ENCODE measurements at places on chromosomes 2 and 18.

- no peak overlapping the region for H3K4me3 ChIP-seq
- no peaks in the 10 kb centered on the region for H3K4me1 ChIP-seq
- H3K27me3 ChIP-seq: no peaks in the 10 kb centered on the region
Measured at GRCh38 chr2:192053921-192054320, 140.8 kb downstream of the TMEFF2 start.

GRCh38 chr18:679516-679915 is 22.1 kb downstream of the TYMS start:
- no peaks in the 10 kb centered on the region for H3K27me3 ChIP-seq
- H3K27ac ChIP-seq: no peak overlapping the region
- no peak overlapping the region for H3K4me3 ChIP-seq
- no peaks in the 10 kb centered on the region for H3K4me1 ChIP-seq

- H3K4me3 ChIP-seq: no peak overlapping the region
- H3K36me3 ChIP-seq: no peaks in the 10 kb centered on the region
- no peaks in the 10 kb centered on the region for H3K27me3 ChIP-seq
- no peak overlapping the region for H3K27ac ChIP-seq
- no peaks in the 10 kb centered on the region for H3K4me1 ChIP-seq
Measured at GRCh38 chr2:52594026-52594425, 1173.6 kb upstream of the CHAC2 start.

DNA sequence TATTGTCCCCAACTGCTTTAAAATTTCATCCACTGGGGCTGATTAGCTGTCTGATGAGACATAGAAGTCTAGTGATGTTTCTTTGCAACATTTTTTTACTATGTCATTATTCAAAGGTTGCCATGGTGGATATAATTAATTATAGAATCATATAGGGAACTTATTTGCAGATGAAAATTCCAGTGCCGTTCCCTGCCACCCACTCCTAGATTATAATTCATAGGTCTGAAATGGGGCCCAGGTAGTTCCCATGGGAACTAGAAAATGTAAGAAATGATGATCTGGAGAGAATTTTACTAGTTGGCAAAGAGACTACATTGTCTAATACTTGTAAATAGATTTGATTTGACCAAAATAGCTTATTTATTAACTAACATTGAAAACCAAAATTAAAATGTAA is 1496.5 kb upstream of the NXPH2 start:
- no peaks in the 10 kb centered on the region for H3K4me1 ChIP-seq
- H3K27me3 ChIP-seq: no peaks in the 10 kb centered on the region

DNA sequence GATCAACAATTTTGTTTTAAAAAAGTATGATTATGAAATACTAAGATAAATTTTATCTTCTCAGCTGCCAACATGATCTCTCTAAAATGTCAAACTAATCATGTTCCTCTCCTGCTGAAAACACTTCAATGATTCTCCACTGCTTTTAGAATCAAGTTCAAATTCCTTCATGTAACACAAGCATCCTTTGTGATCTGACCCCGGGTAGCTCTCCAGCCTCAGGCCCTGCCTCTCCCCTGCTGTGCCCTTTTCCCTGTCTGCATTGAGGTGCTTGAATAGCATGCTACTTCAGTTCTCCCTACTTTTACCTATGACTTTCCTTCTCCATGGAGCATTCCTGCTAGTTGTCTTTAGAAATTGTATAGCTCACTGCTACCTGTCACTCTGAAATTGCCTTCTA is 274.8 kb downstream of the PDE11A start:
- H3K36me3 ChIP-seq: no peaks in the 10 kb centered on the region
- H3K4me1 ChIP-seq: no peaks in the 10 kb centered on the region
- no peaks in the 10 kb centered on the region for H3K27me3 ChIP-seq
- H3K27ac ChIP-seq: no peak overlapping the region
- no peak overlapping the region for H3K4me3 ChIP-seq
- no peak for DNase-seq

- H3K4me3 ChIP-seq: no peak overlapping the region
- H3K4me1 ChIP-seq: no peaks in the 10 kb centered on the region
- no peaks in the 10 kb centered on the region for H3K27me3 ChIP-seq
- peaks cover 22% of the 10 kb centered on the region for H3K36me3 ChIP-seq
Measured at GRCh38 chr2:73839653-73840411, 11.1 kb downstream of the STAMBP start.

DNA sequence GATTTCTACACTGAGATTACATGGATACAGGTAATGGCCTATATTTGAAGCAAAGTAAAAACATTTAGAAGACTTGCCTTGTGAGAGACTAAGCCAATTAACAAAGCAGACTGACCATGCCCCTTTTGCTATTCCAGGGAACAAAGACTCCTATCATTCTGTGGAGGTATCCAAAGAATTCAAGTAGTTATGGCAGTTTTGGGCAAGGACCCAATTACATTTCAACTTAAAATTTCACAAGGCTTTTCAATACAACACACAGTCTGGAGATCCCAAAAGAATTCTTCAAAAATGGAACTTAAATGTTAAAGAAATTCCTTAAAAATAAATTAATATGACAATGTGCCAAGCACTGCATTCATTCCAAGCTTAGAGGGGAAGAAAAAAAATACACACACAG is 109.2 kb upstream of the CHRNA1 start:
- no peak for DNase-seq
- H3K27ac ChIP-seq: no peak overlapping the region
- H3K27me3 ChIP-seq: no peaks in the 10 kb centered on the region
- no peaks in the 10 kb centered on the region for H3K36me3 ChIP-seq
- no peak overlapping the region for H3K4me3 ChIP-seq
- no peaks in the 10 kb centered on the region for H3K4me1 ChIP-seq

- no peak overlapping the region for H3K4me3 ChIP-seq
- no peak for DNase-seq
- H3K27me3 ChIP-seq: no peaks in the 10 kb centered on the region
- no peaks in the 10 kb centered on the region for H3K4me1 ChIP-seq
Measured at GRCh38 chr2:157291018-157291417, 33.5 kb downstream of the GALNT5 start.

DNA sequence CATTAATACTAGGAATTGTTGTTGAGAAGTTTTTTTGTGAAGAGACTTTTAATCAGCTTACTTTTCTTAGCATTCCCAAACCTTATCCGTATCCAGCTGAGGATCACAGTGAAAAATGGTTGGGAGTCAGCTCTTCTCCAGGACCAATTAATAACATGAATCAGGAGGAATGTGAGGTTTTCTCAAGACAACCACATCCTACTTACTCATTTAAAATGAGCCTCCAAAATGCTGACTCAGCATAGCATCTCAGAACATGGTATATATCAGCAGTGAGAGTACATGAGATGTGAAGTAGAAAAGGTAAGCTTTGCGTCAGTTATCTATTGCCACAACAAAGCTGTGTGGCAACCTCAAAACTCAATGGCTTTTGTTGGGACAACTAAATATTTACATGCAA is 140.3 kb downstream of the NRP2 start:
- H3K36me3 ChIP-seq: no peaks in the 10 kb centered on the region
- H3K27ac ChIP-seq: no peak overlapping the region
- peaks cover under 1% of the 10 kb centered on the region for H3K4me1 ChIP-seq
- DNase-seq: no peak

- H3K4me1 ChIP-seq: no peaks in the 10 kb centered on the region
- H3K27ac ChIP-seq: no peak overlapping the region
- H3K27me3 ChIP-seq: no peaks in the 10 kb centered on the region
- no peaks in the 10 kb centered on the region for H3K36me3 ChIP-seq
- H3K4me3 ChIP-seq: no peak overlapping the region
Measured at GRCh38 chr18:24778810-24779418, 318.5 kb downstream of the HRH4 start.

- no peak overlapping the region for H3K27ac ChIP-seq
- no peak overlapping the region for H3K4me3 ChIP-seq
- H3K36me3 ChIP-seq: no peaks in the 10 kb centered on the region
- H3K27me3 ChIP-seq: no peaks in the 10 kb centered on the region
Measured at GRCh38 chr18:40690062-40690461, 1265.0 kb upstream of the PIK3C3 start.

DNA sequence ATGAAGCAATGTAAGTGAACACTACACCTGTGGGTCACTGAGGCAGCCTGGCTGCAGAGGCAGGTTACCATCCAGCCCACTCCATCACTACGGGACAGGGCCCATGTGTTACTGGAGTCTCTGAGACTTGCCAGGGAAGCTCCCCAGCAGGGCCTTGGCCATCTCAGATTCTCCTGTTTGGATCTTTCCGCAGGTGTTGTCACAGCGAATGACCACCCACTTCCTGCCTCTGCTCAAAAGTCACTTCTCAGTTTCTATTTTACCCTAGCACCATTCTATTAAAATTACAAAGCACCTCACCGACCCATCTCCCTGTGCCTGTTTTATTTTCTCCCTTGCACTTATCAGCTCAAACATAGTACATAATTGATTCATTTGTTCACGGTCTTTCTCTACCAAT is 34.5 kb upstream of the L3MBTL4 start:
- no peak overlapping the region for H3K27ac ChIP-seq
- H3K4me3 ChIP-seq: no peak overlapping the region
- no peaks in the 10 kb centered on the region for H3K27me3 ChIP-seq
- no peaks in the 10 kb centered on the region for H3K36me3 ChIP-seq

DNA sequence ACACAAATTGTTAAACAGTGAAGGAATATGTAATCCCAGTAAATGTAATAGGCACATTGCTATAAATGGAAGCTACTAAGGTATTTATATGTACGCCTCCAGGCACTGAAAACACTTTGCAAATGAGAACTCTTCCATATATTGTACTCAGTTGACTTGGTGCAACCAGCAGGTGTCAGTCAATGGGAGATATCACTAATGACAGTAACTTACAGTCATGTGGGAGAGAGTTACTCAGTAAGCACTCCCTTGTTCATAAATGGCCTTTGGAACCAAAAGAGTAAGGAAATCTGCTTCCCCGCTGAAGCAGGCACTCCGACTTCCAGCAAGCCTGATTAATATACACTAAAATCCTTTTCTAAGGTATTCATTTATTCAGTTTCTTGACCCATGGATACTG is 5.9 kb downstream of the MDH1 start:
- no peak overlapping the region for H3K4me3 ChIP-seq
- peaks cover 7% of the 10 kb centered on the region for H3K4me1 ChIP-seq
- no peak for DNase-seq
- no peaks in the 10 kb centered on the region for H3K27me3 ChIP-seq

GRCh38 chr18:26545335-26546123 is 2.8 kb downstream of the KCTD1 start:
- H3K27me3 ChIP-seq: peaks cover 10% of the 10 kb centered on the region
- H3K27ac ChIP-seq: no peak overlapping the region
- H3K4me1 ChIP-seq: peaks cover 33% of the 10 kb centered on the region
- H3K4me3 ChIP-seq: peak overlapping the region; percentile 73
- DNase-seq: no peak
